ENCODE measurements at places on chromosomes 11 and 22. TPM values are rescaled to one million over a fixed set of nuclear protein-coding genes. Genes with fewer than 3 reads are reported as not detected.

The CCDC116 gene
- total RNA-seq, result 0.30 TPM

GRCh38 chr22:47784991-47785390 lies 1022.5 kb downstream of the TBC1D22A start:
- no peak for DNase-seq
- H3K27ac ChIP-seq, result no peak overlapping the region
- H3K4me1 ChIP-seq, result no peaks in the 10 kb centered on the region

GRCh38 chr11:111530091-111530490 lies 10.4 kb upstream of the LAYN start:
- no peak overlapping the region for H3K27ac ChIP-seq
- DNase-seq, result no peak
- H3K27me3 ChIP-seq, result peaks cover 6% of the 10 kb centered on the region
- no peak overlapping the region for H3K4me3 ChIP-seq

GRCh38 chr11:108713076-108713790 lies 48.4 kb downstream of the DDX10 start:
- H3K27ac ChIP-seq, result peak overlapping the region; percentile 13
- DNase-seq, result no peak
- no peaks in the 10 kb centered on the region for H3K27me3 ChIP-seq
- peaks cover 23% of the 10 kb centered on the region for H3K4me1 ChIP-seq
- peaks cover 58% of the 10 kb centered on the region for H3K36me3 ChIP-seq

DNA sequence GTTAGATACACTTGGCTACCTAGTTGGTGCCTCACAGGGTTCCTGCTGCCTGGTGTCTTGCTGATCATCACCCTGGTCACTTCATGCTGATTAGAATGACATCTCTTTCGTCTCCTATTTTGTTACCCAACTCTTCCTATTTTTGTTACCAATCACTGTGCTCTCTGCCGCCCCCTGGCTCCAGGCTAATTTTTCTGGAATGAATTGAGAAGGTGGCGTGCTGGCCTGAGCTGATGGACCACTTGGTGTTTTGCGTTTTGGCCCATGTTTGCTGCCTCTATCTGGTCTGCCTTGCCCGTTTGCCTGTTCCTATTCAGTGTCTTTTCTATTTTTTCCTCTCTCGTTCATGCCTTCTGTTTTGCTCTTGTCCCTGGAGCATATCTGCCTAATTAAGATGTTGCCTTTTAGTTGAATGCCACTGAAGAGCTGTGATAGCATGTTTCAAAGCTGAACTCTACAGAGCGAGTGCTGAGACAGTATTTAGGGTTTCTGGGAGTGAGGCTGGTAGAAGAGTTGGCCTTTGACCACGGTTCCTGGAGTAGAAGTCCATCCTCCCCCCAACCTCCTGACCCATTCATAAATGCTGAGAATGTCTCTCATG lies 5.9 kb upstream of the ATF4 start:
- no peak overlapping the region for H3K4me3 ChIP-seq
- peak; percentile 76 for DNase-seq
- H3K27me3 ChIP-seq, result no peaks in the 10 kb centered on the region
- H3K36me3 ChIP-seq, result peaks cover 45% of the 10 kb centered on the region

GRCh38 chr11:70498171-70498571 lies 99.8 kb downstream of the CTTN start:
- no peaks in the 10 kb centered on the region for H3K27me3 ChIP-seq
- H3K4me3 ChIP-seq, result no peak overlapping the region
- no peaks in the 10 kb centered on the region for H3K36me3 ChIP-seq

DNA sequence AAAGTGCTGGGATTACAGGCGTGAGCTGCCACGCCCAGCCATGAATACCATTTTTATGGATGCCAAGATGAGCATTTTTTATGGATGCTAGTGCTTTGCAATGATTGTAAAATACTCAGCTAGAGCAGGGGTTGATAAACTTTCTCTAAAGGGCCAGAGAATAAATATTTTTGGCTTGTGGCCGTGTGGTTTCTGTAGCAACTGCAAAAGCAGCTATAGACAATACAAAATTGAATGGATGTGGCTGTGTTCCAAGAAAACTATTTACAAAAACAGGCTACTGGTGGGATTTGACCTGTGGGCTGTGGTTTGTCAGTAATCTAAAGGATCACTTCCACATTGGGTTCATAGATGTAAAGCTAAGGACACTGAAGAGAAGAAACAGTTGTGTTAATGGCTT lies 56.0 kb downstream of the COMMD9 start:
- H3K4me1 ChIP-seq, result no peaks in the 10 kb centered on the region
- no peak overlapping the region for H3K4me3 ChIP-seq
- no peak overlapping the region for H3K27ac ChIP-seq

All from activated naive CD4-positive, alpha-beta T cell treated with anti-CD3 and anti-CD28 coated beads for 36 hours (primary cell).